ENCODE measurements at places on chromosomes 7 and 10.
A peak's percentile ranks its signal among the peaks of the same experiment; 100 is the strongest.

GRCh38 chr10:5644930-5645329, 21.5 kb downstream of the ASB13 start:
- DNase-seq: no peak

DNA sequence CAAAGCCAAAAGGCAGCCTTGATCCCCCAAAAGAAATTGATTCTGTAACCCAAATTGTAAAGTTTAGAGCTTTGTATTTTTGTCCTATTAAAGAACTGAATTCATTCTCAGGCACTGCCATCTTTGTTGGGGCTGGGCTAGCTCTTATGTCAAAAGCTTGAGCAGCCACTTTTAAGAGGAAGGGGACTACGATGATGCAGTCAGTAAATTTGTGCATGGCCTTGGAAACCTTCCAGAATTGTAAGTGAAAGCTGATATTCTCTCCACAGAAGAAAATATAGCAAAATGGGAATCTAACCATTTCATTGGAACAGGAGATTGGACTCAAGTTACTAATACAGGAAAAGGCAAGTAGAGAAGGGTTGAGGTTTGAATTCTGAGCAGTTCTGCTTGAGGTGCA, 50.1 kb downstream of the RBM20 start:
- DNase-seq: no peak

GRCh38 chr10:74072503-74072902, 74.6 kb downstream of the VCL start:
- DNase-seq: no peak

DNA sequence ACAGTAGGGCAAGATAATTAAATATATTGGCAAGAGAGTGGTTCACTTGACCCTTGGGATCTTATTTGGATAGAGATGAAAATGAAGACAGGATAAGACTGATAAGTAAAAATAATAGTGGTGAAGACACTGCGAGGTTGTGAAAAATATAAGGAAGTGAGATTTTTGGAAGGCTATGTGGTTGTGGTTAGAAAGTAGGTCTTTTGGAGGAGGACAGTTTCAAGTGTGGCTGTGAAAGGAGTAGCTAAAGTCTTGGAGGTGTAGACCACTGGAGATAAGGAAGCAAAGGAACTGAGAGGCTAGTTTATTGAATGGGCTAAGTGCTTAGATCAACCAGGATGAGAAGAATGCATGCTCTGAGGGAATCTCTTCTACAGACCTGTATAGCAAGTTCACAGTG, 11.2 kb downstream of the MIOS start:
- peak; percentile 77 for DNase-seq

DNA sequence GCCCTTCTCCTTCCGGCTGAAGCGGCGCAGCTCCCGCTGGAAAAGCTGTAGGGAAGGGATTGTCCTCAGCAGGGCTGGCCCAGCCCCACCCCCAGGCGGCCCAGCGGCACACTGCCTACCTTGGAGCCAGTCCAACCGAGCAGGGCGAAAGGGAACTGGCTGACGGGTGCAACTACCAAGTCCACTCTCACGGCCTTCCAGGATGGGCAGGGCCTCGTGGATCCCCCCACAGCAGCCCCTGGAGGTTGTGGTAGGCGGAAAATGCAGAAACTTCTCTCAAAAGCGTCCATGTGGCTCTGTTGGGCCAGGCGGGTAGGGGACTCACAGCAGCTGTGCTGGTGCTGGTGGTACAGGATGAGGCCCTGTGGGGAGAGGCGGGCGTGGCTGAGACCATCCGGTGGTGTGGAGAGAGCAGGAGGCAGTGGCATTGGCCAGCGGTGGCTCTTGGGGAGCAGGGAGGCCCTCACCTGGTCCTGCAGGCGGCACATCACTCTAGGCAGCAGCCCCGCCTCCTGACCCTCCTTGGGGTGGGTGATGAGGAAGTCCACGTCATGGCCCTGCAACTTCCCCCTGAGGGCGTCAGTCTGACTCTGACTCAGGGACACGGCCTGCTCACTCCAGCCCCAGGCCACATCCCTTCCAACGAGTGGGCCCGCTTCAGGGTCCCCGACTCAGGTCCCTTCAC, 8.4 kb upstream of the PGAM2 start:
- peak; percentile 61 for DNase-seq

- DNase-seq: no peak
Observed at GRCh38 chr10:120643351-120643750, 186.3 kb downstream of the PLPP4 start.

DNA sequence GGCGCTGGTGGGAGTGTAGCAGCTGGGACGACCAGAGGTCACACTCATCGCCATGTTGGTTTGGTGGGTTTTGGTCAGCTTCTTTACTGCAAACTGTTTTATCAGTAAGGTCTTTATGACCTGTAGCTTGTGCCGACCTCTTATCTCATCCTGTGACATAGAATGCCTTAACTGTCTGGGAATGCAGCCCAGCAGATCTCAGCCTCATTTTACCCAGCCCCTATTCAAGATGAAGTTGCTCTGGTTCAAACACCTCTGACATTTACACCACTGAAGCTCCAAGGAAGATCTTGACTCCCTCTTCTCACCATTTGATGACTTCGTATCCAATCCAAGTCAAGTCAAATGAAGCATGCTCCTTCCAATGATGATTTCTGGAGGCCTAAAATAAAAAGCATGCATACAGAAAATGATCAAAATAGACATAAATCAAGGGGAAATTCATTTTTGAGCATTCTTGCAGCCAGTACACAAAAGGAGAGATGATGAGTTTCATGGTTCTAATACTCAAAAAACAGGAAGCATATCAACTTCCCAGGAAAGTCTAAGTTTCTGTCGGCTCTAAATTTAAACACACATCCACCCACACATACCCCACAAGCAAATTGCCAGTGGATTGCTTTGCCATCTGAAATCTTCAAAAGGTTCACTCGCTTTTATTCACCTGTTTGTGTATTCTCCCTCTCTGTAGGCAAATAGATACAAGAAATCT, 2.4 kb upstream of the PSMG3 start:
- peak; percentile 19 for DNase-seq

GRCh38 chr10:126387041-126387921, 996 bp downstream of the ADAM12 start:
- no peak for DNase-seq

GRCh38 chr7:78530351-78530750, 731.8 kb downstream of the PHTF2 start:
- no peak for DNase-seq

DNA sequence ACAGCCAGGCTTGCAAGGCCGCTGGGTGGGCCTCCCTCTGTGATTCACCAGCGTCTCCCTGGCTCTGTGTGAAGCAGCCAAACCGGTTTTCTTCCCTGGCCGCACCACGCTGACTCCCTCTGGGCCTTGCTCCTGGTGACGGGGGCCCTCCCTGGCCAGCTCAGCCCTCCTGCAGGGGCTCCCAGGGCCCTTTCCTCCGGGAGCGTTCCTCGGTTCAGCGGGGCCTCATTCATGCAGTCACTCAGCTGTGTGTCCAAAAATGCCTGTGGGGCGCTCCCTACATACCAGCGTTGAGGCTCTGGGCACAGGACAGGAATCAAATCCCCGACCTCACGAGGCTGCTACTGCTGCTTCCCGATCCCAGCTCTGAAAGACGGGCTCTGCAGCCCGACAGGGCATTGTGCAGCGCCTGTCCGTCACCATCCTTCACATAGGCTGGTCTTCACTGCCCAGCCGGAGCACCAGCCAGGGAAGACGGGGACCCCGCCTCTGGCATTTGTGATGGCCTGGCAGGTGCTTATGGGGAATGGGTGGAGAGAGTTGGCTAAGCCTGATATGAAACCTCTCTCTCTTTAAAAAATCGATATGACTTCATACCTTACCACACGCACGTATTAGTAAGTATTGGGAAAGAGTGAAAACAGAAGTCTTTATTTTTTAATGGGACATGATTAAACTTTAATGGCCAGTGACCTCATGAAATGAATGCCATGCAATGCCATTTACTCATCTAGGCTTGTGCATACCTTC, 110.0 kb upstream of the SHH start:
- no peak for DNase-seq

DNA sequence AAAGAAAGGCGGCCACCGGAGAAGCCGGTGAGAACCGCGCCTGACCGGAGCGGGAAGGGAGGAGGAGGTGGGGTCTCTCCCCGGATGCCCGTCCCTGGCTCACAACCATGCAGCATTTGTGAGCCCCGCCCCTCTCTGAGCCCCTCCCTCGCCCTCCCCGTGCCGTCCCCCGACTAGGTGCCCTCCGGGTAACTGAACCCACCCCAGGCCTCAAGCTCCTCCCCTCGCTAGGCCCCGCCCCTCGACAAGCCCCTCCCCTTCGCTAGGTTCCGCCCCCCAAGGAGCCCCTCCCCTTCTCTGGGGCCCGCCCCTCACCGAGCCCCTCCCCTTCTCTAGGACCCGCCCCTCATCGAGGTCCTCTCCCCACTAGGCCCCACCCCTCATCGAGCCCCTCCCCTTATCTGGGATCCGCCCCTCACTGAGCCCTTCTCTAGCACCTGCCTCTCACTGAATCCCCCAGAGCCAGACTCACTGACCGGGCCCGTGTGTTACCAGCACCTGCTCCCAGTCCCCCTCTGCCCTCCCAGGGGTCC, 42.2 kb upstream of the HSPB1 start:
- DNase-seq: no peak

GRCh38 chr7:140200061-140200989, 23.5 kb upstream of the KDM7A start:
- DNase-seq: no peak

GRCh38 chr7:55275291-55276200, 89.6 kb upstream of the LANCL2 start:
- no peak for DNase-seq

GRCh38 chr7:64581926-64582894, 19.3 kb upstream of the ZNF680 start:
- no peak for DNase-seq

- no peak for DNase-seq
Observed at GRCh38 chr10:125983161-125983560, 86.8 kb downstream of the FANK1 start.

GRCh38 chr7:84669177-84669732, 474.7 kb upstream of the SEMA3A start:
- peak; percentile 45 for DNase-seq

DNA sequence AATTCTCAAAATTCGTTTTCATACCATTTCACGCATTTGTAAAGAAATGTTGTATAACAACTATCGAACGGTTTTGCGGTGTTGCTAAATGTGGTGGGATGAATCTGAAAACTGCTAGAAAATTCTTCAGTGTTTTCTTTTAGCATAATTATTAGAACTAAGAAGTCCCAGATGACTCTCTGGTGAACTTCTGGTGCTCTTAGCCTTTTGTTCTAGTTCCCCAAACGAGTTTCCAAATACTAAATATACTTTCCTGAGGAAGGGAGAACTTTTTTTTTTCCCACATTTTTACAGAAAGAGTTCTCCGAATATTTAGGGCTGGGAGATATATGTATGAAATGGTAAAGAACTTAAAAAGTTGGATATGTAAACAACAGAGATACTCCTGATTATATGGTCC, 82.5 kb downstream of the ICA1 start:
- no peak for DNase-seq

DNA sequence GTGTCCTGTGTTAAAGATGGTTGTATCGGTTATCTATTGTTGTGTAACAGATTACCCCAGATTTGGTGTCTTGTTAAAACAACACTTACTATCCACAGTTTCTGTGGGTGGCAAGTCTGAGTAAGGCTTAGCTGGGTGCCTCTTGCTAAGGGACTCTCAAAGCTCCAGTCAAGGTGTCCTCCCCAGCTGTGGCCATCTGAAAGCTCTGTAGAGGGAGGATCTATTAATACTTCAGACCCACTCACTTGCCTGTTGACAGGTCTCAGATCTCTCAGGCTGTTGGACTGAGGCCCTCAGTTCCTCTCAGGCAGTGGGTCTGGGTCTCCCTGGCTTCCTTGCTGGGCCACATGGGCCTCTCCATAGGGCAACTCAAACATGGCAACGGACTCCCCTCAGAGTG, 19.6 kb downstream of the ARID5B start:
- no peak for DNase-seq

DNA sequence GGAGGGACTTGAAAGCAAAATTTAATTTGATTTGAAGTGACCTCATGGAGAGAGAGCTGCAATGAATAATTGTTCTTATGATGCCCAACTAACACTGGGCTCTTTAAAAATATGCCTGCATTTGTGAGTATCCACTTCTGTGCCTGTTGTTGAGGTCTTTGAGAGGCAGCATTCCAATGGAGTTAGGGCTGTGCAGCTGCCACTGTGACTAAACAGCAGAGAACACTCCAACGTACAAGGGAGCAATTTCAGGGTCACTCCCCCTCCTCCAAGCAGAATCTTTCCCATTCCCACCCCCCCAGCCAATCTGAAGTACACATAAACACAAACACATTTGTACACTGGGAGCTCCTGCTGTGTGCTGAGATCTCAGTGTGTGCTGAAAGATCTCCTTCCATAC, 28.0 kb upstream of the GSAP start:
- DNase-seq: no peak

GRCh38 chr7:30302656-30303311, 18.4 kb downstream of the ZNRF2 start:
- DNase-seq: no peak

- DNase-seq: no peak
Observed at GRCh38 chr7:76423666-76424412, 911 bp upstream of the ZP3 start.

DNA sequence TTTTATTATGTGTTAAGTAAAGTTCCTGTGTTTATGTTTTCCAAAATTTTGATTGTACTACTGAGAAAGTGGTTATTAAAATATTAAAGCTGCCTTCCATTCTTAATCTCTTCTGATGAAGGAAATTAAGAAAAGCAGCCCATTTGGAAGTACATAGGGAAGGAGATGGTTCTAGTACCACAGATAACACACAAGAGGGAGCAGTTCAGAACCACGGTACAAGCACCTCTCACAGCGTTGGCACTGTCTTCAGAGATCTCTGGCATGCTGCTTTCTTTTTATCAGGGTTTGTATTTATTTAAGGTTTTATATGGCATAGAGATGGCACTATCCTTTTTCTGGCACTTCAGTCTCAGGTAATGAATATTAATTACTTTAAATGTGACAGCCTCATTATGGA, 111.6 kb downstream of the PHTF2 start:
- no peak for DNase-seq

- DNase-seq: peak; percentile 65
Observed at GRCh38 chr7:25216837-25217236, 11.4 kb downstream of the NPVF start.

- DNase-seq: no peak
Observed at GRCh38 chr7:30165590-30165989, 30.8 kb downstream of the MTURN start.

DNA sequence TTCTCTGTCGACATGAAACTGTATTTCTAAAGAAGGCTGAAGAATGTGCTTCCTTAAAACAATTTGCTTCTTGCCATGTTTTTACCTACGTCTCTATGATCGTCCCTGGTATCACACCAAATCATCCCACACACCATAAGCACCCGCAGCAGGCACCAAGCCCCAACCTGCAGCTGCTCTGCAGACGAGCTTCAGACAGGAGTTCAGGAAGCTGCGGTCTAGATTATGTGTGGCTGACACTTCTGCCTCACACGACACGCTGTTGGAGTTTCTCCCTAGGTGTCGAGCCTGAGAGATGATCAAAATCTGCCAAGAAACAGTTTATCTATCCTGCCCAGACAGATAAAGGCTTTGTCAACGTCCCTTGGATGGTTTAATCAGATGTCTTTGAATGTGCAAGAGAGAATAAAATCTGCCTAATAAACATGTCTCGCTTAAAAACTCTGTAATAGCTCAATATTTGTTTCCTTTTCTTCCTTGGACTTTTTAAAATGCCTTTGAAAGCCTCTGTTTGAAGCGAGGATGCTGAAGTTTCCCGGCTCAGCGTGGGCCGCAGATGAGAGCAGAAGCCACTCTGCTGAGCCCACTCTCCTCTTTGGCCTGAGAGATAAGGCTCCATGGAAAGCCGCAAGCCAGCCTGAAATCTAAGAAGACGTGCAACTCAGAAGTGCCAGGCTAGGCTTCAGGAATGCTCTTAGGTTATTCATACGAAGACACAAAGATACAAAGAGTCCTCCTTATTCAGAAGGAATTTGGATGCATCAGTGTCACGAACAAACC, 158.3 kb upstream of the PFKP start:
- DNase-seq: peak; percentile 96

All from KBM-7 (cell line).